A549 (cell line): ENCODE measurements at places on chromosomes 16 and 17.

DNA sequence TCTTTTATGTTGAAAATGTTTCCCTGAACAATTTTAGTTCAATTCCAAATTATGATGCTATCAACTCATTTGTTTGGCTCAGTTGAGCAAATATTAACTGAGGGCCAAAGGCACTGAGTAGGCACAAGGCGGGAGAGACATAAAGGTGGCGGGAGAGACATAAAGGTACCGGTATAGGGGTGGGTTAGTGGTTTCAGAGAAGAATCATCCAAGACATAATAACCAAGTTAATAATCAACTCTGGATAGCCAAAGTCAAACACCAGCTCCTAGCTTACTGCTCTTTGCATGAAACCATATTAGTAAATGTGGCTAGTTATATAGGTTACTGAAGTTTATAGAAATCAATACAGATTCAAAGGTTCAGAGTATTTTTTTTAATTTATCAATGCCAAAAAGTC is 91.7 kb downstream of the RPGRIP1L start:
- DNase-seq: no peak

- no peak for DNase-seq
These were observed 14.4 kb upstream of the MEAK7 start for GRCh38 chr16:84518804-84519341.

DNA sequence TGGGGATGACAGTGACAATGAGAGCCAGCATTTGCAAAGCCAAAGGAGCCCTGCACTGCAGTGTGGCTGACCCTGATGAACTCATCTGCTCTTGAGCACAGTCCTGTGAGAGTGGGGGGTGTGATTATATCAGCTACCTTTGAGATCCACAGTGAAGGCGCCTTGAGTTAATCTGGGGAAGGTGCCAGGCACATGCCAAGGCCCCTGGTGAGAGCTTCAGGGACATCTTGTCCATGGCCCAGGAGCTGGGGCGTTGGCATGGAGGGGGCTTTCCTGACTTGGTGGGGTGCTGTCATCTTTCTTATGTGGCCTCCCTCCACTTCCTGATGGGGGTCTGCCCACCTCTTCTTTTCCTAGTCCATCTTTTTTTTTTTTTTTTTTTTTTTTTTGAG is 86.5 kb downstream of the SNX29 start:
- no peak for DNase-seq

GRCh38 chr16:11139326-11140097 is 116.5 kb downstream of the SOCS1 start:
- no peak for DNase-seq

DNA sequence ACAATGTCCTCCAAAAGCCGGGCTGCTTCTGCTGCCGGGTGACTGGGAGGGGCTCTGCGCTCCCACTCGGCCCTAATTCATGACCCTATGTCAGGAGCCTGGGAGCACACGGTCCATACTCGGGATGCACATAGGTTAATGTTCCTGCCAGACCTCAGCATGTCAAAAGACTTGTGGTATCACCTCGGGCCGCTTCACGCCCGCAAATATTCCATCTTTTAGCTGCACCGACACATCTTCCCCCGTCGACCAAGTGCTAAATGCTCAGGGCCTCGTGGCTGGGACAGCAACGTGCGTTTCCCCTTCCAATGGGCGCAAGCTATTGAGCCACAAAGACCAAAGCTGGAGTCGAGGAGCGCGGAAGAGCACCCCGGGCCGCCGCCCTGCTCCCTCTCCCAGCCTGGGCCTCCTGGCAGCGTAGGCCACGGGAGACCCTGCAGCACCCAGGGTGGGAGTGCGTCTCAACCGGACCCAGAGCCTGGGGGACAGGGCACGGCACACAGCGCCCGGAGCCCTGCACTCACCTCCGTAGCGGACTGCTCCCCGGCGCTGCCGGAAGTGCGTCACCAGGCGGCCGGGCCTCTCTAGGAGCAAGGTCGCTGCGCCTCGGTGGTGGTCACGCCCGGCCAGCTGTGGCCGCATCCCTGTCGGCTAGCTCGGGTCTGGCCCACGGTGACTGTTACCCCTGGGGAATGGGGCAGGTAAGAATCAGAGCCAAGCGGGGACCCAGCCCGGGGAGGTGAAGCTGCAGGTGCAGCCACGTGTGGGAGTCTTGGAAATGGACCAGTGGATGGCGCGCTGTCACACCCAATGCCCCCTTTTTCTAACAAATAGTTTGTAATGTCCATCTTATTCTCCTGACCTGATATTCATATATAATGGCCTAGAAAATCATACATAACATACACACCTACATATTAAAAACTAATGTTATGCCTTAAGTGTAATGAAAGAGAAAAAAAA is at the start of gene ZNF23:
Gene ZNF23 (minus strand): TSS at position 562 of the 963 bp plus-strand sequence. CDS start 5,451 bp downstream, outside the sequence.
- DNase-seq: peak; percentile 85

DNA sequence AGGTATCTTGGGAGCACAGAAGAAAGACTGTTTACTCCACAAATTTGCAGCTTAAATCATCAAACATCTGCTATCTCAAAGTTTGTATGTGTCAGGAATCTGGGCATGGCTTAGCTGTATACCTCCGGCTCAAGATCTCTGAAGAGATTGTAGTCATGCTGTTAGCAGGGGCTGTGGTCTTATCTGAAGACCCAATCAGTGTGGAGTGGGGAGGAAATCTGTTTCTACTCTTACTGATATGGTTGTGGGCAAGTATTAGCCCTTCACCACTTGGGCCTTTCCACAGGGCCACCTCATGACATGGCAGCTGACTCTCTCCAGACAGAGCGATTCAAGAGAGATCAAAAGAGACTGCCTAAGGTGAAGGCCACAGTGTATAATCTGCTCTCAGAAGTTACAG is 438.7 kb downstream of the KIF2B start:
- no peak for DNase-seq

- DNase-seq: peak; percentile 56
These were observed 881 bp downstream of the MLLT6 start for GRCh38 chr17:38705803-38706504.

- no peak for DNase-seq
These were observed 8.9 kb downstream of the EME1 start for GRCh38 chr17:50381920-50382319.

- DNase-seq: peak; percentile 64
These were observed 7.1 kb upstream of the IL32 start for GRCh38 chr16:3058139-3059030.

- DNase-seq: no peak
These were observed 16.4 kb downstream of the USP36 start for GRCh38 chr17:78824240-78824639.

DNA sequence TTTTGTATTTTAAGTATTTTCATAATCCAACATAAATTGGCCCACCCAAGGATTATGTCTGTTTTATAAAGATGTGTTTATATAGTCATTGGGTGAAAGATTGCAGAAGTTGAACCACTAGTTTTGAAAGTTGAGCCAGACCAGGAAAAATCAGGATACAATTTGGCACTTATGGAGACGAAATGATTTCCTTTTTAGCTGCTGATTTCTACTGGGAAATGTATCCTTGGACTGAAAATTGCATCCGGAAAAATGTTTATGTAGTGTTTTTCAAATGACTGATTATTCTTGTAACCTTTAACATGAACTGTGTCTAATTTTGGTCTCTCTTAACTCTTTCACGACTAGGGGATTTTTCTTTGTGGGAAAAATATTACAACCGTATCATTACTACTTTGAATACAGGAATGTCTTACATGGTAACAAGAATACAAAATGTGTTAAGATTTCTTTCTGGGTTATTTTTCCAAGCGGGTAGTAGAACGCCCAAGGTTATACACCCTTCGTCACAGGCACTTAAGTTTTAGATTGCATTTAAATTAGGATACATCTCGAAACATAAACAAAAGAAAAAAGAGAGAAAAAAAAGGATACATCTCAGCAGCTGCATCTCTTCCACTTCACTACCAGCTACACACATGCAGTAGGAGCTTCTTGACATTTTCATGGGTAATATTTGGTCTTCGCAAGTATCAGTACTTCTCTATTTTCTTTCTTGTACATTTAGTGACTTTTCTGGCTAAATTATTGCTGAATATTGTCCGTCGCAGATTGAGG is 273.0 kb upstream of the TBX2 start:
- DNase-seq: no peak

GRCh38 chr16:85176541-85177447 is 64.5 kb upstream of the CIBAR2 start:
- DNase-seq: no peak

- DNase-seq: no peak
These were observed 26.5 kb downstream of the PDIA2 start for GRCh38 chr16:309476-309875.

- no peak for DNase-seq
These were observed 36.2 kb upstream of the PPM1D start for GRCh38 chr17:60563743-60564142.

DNA sequence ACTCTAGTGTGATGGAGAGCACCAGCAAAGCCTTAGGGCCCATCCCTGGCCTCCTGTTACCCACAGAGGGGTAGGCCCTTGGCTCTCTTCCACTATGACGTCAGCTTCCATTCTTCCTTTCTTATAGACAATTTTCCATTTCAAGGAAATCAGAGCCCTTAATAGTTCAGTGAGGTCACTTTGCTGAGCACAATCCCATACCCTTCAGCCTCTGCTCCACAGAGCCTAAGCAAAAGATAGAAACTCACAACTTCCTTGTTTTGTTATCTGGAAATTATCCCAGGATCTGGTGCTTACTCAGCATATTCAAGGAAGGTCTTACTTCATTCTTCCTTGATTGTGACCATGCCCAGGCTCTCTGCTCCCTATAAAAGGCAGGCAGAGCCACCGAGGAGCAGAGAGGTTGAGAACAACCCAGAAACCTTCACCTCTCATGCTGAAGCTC is at the start of gene CCL8:
Gene CCL8 (plus strand): TSS at position 397 of the 445 bp plus-strand sequence. CDS start 67 bp downstream, outside the sequence.
- DNase-seq: no peak

GRCh38 chr17:74132354-74132753 is 71.1 kb upstream of the RPL38 start:
- no peak for DNase-seq

DNA sequence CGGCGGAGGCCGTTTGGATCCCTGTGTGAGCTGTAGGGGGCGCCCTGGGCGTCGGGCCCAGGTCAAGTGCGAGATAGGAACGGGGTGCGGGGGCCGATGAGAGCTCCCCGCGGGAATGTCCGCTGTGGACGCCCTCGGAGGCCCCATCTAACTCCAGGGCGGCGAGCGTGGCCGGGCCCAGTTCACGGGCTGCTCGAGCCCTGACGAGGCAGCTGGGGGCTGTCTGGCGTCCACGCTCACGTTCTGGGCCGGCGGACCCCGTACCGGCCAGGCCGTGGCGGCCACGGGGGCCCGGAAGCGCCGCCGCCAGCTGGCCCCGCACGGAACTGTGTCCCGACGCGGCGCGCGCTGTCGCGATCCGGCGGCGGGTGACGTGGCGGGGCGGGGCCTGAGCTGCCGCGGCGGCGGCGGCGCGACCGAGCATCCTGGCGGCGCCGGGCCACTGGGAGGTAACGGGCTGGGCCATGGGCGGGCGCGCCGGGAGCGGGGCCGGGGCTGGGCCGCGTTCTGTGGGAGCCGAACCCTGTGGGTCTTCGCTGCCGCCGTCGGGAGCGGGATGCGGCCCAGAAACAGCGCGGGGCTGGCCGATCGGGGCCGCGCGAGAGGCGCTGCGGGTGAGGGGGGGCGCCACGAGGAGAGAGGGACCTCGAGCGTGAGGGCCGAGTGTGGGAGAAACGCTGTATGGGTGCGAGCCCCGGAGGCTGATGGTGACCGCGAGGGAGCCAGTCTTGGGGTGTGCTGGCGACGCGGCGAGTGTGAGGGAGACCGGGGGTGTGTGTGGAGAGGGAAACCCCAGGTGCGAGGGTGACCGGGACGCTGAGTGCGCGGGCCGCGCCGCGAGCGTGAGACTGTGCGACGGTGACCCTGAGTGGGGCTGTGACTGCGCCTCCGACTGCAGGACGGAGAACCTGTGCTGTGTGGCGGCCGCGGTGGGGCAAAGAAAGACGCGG is at the start of gene SLC7A6:
Gene SLC7A6 (plus strand): TSS at position 399 of the 950 bp plus-strand sequence. CDS start 10,201 bp downstream, outside the sequence.
- DNase-seq: peak; percentile 84

- no peak for DNase-seq
These were observed at the start of gene CNGB1 for GRCh38 chr16:57970970-57971369. TSS of gene CNGB1 (minus strand) at chr16:57971128. CDS start at chr16:57967286, 3,842 bp downstream.

GRCh38 chr17:58330997-58331814 is 2.6 kb upstream of the TSPOAP1 start:
- DNase-seq: no peak

DNA sequence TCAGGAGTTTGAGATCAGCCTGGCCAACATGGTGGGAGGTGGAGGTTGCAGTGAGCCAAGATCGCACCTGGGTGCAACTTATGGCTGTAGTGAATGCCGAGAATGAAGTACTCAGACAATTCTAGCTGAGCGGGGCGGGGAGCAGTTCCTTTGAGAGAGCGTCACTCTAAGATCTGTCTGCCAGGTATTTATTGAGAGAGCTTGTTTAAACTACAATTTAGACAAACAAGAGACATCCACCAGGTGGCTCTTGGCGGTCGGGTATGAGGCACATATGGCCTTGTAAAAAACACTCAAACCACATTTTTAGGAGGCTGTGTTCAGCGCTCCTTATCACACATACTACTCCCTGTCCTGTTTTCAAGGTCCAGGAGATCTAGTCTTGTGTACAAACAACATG is 40.6 kb upstream of the CDH1 start:
- DNase-seq: no peak

GRCh38 chr16:15518381-15519351 is 84.3 kb downstream of the BMERB1 start:
- DNase-seq: peak; percentile 88

DNA sequence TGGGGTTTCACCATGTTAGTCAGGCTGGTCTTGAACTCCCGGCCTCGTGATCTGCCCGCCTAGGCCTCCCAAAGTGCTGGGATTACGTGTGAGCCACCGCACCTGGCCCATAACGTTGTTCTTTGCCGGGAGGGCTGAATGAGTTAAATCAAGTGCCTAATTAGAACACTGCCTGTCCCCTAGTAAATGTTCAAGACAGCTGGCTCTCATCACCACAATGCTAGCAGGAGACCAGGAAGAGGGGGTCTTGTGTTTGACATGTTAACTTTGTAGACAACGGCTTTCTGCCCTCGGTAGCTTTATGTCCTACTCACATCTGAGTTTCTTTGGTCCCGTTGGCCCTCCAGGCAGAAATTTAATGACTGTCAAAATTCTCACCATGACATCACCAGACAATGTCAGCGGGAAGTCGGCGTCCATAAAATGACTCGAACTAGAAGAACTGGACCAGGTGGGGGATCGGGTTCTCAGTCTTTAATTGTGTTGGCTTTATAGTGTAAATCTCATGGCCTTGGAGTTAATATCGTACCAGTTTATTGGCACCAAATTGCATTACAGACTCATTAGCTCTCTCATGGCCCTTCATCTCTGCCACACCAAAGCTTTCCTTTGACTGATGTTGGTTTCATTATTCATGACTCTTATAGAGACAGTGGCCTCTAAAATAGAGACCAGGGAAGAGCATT is 11.4 kb upstream of the ITPRIPL2 start:
- DNase-seq: no peak

GRCh38 chr17:34719569-34719968 is 140.2 kb downstream of the TMEM132E start:
- no peak for DNase-seq

- no peak for DNase-seq
These were observed 507 bp downstream of the FHOD1 start for GRCh38 chr16:67246756-67247191.
